HepG2 (cell line): ENCODE measurements at places on chromosomes 1 and 21.

- DNase-seq = no peak
Observed at GRCh38 chr1:110951161-110951560, 12.6 kb downstream of the LRIF1 start.

DNA sequence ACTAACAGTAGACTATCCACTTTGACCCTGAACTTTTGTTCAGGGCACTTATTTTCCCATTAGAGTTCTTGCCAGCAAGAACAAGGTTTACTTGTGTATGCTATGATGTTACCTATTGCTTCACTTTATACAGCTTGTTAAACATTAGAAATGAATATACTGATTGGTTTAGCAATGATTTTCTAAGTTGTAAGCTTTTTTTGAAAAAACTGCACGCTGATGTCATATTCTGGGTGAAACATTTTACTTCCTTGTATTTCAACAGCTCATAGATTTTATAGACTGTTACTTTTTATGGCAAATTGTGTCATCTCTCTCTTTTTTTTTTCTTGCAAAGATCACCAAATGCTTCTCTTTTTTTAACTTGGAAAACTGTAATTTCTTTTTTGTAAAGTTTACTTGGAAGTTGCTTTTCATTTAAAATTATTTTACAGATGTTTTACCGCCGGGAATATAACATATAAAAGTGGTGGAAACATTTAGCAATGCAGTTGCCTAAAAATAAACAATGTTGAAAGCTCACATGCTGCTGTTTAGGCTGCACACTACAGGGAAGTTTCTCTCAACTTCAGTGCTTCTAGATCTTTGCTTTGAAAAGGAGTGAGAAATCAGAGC lies 215.3 kb upstream of the NFIA start:
- DNase-seq = no peak

- DNase-seq = no peak
Observed at GRCh38 chr1:159712080-159712479, 2.3 kb downstream of the CRP start.

GRCh38 chr1:21320410-21321108 lies 30.3 kb upstream of the ECE1 start:
- DNase-seq = no peak

- no peak for DNase-seq
Observed at GRCh38 chr1:12480748-12481362, 137.2 kb downstream of the DHRS3 start.

GRCh38 chr1:76607717-76608116 lies 259.6 kb upstream of the ST6GALNAC5 start:
- no peak for DNase-seq

DNA sequence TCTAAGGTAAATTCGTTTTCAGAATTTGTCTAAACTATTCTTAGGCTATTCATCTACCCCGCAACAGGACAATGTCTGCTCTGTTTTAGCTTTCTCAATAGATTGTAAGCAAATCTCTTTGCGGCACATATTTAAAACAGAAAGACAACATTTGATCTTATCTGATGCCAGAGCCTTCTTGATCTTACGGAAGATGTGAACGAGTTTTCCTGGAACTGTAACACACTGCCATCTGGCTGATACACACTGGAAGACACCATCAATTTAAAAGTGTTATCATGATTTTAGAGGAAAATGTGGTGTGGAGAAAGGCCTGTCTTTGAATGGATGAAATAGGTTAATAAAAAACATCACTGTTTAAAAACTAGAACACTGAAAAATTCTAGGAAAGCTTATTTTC lies 36.1 kb downstream of the COA6 start:
- DNase-seq = no peak

GRCh38 chr1:156291226-156292061 lies 4.0 kb downstream of the GLMP start:
- peak; percentile 94 for DNase-seq

DNA sequence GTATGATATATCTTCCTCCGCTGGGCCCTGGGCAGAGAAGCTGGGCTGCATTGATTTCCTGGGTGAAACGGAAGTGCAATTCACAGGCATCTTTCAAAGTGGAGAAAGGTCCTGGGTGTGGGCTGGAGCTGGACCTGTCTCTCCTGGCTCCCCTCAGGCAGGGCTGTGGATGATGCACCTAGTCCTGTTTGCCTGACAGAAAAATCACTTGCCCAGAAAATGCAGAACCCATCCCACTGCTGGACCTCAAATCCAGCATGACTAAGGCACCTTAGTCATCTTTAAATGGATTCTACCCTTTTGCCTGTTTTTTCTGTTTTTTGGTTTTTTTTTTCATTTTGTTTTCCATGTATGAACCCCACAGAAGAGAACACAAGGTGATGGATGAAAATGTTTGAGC lies 49.7 kb downstream of the MYSM1 start:
- DNase-seq = no peak

DNA sequence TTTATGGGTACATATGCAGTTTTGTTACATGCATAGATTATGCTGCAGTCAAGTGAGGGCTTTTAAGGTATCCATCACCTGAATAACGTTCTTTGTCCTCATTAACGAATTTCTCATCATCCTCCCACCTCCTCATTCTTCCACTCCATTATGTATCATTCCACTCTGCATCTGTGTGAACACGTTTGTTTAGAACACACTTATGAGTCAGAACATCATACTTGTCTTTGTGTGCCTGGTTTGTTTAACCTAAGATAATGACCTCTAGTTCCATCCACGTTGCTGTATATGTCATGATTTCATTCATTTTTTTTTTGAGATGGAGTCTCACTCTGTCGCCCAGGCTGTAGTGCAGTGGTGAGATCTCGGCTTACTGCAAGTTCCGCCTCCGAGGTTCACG lies 6.7 kb upstream of the MPC2 start:
- DNase-seq = no peak

GRCh38 chr1:116006486-116006964 lies 30.2 kb downstream of the SLC22A15 start:
- no peak for DNase-seq

GRCh38 chr1:20723537-20724363 lies 5.9 kb upstream of the KIF17 start:
- no peak for DNase-seq

DNA sequence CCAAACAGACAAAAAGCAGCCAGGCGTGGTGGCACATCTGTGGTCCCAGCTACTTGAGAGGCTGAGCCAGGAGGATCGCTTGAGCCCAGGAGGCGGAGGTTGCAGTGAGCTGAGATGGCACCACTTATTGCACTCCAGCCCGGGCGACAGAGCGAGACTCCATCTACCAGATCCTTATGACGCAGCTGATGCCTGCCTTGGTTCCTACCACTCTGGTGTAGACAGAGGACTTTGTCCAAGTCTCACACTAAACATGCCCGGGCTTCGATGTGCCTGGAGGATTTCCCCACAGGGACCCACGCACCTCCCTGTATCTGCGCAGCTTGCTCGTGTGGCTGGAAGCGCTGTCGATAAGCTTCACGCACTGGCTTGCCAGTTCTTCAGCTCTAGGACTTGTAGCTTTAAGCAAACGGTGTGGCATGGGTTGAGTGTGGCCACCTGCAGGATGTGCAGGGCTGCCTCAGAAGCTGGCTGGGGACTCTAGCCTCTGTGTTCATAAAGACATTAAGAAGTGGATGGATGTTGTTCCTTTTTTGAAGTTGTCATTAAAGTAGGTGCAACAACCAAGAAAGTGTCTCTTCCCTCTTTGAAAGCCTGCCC lies 4.8 kb downstream of the TPRG1L start:
- DNase-seq = no peak

DNA sequence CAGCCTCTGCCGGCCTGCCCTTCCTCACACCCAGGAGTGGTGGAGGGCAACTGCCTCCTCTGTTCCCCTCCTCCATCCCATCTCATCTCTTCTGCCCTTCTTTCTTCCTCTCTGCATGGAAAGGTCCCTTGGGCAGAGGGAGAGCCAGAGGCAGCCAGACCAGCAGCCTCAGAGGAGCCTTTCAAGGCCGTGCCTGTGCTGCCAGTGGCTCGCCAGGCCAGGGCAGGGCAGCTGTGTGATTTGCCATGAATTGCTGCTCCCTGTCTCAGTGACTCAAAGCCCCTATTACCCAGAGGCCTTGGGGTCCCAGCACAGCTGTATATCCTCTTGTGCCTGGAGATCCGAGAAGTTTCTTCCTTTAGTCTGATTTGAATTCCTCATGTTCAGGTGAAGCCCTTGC lies 21.9 kb downstream of the TMCC2 start:
- no peak for DNase-seq

DNA sequence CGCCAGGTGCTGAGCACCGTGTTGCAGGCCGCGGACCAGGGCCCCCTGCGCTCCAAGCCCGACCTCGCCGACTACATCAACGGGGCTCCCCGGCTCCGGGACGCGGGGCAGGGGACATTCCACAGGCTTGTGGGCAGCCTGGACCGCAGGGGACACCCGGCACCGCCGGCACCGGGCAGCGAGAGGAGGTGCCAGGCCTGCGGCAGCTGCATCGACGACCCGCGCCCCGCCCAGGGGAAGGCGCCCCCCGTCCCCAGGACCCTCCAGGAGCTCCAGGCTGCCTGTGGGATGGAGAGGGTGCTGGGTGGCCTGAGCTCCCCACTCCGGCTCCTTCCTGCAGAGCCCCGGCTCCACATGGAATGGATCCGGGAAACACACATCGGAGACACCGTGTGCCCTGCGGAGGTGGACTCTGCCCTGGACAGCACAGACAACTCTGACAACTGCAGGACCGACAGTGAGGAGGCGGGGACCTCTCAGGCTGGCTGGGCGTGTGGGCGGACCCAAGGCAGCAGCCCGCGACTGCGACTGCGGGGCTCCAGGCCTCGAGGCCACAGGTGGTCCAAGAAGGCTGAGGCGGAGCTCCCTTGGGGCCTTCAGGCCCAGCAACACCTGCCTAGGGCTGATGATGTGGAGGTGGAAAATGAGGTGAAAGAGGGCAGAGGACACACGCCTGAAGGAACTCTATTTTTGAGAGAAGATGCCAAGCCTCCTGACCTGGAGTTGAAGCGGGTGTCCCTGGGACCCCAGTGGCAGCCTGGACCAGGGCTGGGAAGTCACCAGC lies 22.8 kb downstream of the KIAA1614 start:
- DNase-seq = peak; percentile 67

GRCh38 chr1:15738416-15739113 lies 2.5 kb downstream of the SLC25A34 start:
- no peak for DNase-seq

GRCh38 chr21:26743524-26743923 lies 101.7 kb downstream of the ADAMTS1 start:
- DNase-seq = no peak

DNA sequence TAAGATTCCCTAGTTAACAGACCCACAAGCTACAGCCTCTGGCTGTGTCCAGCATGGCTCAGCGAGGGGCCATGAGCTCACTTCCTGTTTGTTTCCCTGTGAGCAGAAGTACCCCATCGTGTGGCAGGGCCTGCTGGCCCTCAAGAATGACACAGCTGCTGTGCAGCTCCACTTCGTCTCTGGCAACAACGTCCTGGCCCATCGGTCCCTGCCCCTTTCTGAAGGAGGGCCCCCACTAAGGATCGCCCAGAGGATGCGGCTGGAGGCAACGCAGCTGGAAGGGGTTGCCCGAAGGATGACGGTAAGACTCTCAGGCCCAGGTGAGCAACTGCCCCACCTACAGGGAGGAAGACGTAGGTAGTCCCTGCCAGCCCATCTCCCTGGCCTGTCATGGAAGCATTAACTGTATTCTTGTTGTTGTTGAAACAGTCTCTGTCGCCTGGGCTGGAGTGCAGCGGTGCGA lies 38.2 kb downstream of the ZBTB17 start:
- DNase-seq = no peak

DNA sequence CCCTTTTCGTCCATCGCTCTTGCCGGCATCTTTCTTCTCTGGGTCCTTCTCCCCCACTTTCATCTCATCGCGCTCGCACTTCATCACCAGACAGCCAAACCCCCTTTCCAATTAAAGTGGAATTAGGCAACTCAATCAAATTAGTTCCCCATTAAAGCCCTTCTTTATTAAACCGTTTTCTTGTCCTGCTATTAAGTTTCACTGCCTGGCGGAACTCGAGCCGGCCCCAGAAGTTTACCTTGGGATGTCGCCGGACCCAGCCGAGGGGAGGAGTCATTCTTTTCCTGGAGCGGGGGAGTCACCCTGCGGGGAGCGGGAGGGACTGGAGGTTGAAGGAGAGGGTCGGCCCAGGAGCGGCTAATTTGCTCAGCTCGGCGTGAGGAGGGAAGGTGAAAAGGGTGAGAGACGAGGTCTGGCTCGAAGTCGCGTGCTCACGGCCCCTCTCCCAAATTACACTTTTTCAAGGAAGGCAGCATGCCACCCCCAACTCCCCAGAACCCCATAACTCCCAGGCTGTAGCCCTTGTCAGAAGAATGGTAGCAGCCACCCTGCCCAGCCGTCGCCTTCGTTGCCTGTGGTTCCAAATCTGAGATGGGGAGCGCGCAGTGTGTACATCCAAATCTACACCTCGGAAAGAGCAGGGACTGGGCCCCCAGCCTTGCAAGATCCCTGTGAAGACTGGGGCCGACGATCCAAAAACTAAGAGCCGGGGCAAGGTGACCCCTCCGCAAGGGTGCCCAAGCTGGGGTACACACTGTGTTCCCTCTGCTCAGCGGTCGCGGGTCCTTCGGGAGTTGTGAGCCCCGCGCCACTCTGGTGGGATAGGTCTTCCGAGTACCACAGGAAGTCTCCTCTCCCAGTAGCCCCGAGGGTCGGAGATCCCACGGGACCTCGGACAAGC lies 6.4 kb downstream of the DMRTA2 start:
- DNase-seq = no peak

DNA sequence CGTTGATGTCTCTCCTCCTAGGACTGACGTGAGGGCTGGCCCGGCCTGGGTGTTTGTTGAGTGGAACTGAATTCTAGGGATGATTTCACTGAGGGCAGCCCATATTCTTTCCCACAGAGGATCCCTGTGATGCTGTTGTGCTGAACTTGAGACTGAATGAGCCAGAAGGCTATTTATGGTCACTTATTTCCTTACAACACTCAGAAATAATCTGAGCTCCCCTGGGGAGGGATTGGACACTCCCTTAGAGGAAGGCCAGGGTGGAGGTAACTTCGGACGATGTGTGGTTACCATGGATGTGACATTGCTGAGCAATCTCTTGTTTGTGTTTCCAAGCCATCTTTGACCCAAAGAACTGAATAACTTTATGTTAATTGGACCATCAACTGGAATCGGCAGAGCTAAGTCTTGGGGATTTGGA lies 5.1 kb upstream of the TMCO4 start:
- no peak for DNase-seq
